Stimulated activated CD8-positive, alpha-beta memory T cell treated with anti-CD3 and anti-CD28 coated beads, Interleukin-2, amount 100 ng/mL, for 1 hour (primary cell): ENCODE measurements at places on chromosomes 2 and 18.

GRCh38 chr18:24500217-24500616, 39.8 kb downstream of the HRH4 start:
- no peak for DNase-seq

DNA sequence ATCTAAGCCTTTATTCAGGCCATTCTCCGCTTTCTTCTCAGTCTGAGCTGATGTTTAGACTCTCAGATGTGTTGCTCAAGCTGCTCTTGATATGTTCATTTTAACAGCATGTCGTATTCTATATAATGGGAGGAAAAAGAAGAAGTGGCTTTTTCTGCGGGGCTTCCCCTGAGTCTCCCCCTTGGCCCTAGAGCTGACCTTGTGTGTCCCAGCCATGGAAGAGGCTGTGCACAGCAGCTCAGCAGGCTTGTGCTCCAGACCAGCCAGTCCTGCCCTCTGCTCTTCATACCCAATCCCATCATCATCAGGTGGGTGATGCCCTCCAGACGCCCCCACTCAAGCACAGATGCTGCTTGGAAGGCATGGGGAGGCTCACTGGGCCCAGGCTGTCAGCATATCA, 155.1 kb upstream of the CELF4 start:
- no peak for DNase-seq

DNA sequence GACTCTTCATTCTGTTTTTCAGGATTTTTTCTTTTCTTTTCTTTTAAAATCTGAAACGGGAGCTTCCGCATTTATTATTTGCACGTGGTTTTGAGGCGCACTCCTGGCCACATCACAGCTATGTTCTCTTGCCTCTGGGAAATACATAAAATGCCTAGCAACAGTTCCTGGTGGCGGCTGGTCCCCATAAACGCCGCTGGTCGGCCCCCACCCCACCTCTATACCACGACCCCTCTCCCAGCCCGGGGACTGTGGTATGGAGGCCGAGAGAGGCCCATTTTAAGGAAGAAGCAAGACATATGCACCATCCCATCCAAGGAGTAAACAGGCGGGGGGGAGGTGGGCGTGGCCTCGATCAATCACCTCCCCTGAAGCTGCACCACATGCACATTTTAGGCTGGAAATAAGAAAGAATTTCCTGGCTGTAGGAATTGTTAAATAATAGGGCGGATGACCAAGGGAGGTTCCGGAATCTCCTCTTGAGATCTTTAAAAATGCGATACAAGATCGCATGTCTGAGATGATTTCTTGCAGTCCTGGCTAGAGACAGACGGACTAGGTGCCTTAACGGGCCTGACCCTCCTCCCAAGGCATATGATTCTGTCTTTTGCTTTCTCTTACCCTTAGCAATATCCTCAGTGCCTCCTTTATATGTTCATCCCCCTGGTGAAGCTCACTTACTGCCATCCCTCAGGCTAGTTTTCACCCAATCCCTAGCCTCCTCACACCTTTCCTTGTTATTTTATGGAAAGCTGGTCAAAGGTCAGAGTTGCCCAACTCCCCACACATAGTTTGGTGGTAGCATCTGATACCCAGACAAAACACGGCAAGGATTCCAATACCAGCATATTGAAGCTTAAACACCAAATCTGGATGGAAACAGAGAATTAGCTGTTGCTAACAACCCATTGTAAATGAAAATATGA, 82.4 kb downstream of the BCL2 start:
- no peak for DNase-seq

DNA sequence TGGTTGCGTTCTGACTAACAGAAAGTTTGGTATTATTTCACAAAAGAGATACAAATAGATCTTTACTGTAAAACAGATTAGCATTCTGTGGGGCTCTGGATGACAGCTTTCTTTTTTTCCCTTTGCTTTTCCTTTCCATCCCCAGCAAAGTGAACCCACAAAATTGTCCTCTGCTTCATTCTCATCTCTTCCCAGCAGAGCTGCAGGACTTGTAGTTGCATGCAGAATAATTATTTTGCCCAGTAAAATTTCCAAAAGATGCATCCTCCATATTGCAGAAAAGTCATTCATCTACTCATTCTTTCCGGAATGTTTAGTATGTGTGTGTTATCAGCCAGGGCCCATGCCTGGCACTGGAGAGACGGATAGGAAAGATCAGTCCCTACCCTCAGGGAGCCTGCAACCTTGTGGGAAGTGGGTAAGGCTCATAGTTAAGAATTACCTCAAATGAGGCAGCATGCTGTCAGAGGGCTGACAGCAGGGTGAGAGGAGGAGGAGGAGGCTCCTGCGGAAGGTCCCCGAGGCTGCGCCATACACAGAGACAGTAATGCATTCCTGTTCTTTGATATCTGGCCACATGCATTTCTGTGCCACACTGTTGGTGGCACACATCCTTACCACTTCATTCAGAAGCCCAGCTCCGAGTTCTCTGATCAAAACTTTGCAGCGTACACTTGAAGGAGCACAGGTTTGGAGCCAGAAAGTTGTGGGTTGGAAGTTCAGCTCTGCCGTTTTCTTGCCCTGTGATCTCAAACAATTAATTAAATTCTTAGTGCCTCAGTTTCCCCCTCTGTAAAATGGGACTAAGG, 225.4 kb downstream of the MYCN start:
- DNase-seq: no peak

DNA sequence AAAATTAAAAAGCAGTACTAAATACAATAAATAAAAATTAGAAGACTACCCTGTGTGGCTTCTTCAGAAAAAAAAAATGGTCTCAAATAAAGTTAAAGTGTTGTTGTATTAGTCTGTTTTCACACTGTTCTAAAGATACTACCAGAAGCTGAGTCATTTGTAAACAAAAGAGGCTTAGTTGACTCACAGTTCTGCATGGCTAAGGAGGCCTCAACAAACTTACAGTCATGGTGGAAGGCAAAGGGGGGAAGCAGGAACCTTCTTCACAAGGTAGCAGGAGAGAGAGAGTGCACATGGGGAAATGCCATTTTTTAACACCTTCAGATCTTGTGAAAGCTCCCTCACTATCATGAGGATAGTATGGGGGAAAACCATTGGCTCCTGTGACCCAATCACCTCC, 612.8 kb downstream of the RNF144A start:
- no peak for DNase-seq

GRCh38 chr2:1619556-1619955, 124.8 kb downstream of the PXDN start:
- no peak for DNase-seq

DNA sequence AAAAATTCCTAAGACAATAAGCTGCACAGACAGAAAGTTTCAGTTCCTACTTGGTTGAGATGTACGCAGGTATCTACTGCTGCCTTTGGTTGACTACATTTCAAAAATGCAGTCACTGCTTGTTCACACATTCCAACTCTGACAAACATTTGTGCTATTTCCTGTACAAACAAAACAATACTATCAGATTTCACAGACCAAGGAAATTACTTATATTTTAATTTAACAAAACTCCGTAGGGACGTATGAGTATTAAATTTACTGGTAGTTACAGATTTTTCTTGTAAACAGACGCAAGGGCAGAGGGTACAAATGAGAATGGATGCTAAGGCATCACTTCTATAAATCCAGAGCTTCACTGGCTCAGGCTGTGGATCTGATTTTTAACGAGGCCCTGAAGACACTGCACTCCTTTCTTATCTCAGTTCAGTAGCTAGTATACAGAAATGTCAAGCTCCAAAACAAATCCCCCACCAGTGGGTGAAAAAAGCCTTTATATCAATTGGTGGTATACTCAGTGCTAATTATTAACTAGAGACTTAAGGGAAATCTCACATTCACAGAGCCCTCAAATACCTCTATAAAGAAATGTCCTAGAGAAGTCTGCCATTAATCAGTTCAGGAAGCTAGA, 31.7 kb upstream of the TTC32 start:
- DNase-seq: no peak

DNA sequence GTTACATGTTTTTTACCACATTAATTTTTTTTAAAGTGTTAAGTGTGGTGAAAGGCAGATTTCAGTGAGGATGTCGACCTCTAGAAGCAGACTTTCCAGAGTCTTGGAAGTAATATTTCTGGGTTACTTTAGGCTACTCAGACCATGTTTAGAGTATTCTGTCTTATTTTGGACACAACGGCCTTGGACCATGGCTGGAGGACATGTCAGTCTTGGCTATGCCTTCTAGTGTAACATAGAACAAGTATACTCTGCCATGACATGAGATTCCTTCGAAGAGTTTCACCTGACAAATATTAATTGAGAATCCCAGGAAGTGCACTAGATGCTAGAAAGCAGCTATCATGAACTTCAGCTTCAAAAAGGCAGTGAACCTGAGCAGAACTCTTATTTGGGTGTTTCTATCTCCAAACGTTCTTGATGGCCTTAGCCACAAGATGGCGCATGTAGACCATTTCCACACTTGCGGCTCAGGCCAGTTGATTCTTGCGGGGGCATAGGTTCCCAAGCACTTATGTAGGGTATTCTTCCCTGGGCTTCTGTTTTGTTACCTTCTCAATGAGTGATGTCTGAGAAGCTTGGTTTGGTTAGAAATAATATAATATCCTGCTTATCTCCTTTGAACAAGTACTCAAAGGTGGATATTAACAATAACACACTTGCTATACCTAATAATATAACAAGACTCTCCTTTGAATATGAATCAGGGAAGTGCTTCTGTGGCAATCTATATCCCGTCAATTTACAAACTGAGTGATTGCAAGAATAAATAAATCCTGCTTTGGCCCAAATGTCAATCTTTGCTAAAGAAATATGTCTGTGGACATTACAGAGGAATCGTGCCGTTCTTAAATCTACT, 62.0 kb downstream of the CACNB4 start:
- no peak for DNase-seq

GRCh38 chr2:237978058-237978712, 11.4 kb downstream of the UBE2F start:
- DNase-seq: no peak

DNA sequence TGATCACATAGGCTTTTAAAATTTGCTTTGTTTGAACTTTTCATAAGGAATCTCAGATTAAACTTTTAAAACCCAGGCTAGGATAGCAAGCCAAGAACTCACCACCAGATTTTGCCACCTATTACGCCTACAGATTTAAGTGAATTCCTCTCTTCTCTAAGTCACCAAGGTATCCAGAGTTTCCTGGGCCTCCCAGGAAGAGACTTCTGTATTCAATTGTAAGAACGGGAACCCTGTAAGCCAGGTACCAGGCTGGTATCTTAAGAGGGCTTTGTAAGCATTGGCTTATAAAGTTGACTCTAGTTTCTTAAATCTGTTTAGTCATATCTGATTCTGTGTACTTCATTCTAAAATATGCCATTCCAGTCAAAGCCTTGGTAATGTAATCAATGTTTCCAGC, 285.1 kb downstream of the MBD5 start:
- no peak for DNase-seq

DNA sequence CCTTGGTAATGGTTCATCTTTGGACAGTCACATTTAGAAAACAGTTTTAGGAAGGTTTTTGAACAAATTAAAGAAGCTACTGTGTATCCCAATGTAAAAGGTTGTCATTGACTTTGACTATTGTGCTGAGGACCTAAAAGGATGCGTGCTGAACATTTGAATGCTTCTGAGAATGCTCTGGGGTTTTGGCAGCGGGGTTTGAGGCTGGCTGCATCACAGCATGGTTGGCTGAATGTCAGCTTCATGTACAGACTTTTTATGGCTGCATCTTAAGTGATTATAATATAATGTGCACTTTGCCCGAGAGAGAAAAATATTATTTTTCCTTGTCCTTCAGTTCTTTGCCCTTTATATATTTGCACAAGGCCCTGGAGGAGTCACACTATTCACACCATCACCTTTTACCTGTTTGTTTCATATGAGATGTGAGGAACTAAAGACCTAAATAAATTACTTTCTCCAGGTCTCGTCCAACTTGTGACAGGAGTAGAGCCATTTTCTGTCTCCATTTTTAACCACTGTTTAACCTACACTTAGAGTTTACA, 125.9 kb downstream of the CCDC85A start:
- DNase-seq: no peak

DNA sequence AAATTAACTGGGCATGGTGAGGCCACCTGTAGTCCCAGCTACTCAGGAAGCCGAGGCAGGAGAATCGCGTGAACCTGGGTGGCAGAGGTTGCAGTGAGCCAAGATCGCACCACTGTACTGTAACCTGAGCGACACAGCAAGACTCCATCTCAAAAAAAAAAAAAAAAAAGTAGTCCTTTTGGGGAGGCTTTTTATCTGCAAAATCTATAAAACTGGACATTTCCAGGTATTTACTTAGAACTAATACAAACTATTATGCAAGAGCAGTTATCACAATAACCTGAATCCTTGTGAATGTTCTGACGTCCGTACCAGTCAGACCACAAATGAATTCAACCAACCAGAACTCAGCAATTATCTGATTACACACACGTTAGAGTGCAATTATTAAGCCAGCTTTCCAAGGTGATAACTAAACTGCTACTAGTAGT, 8.8 kb upstream of the RAPH1 start:
- no peak for DNase-seq

- DNase-seq: no peak
These were observed 1010.7 kb downstream of the TDRD15 start for GRCh38 chr2:22134421-22134820.

DNA sequence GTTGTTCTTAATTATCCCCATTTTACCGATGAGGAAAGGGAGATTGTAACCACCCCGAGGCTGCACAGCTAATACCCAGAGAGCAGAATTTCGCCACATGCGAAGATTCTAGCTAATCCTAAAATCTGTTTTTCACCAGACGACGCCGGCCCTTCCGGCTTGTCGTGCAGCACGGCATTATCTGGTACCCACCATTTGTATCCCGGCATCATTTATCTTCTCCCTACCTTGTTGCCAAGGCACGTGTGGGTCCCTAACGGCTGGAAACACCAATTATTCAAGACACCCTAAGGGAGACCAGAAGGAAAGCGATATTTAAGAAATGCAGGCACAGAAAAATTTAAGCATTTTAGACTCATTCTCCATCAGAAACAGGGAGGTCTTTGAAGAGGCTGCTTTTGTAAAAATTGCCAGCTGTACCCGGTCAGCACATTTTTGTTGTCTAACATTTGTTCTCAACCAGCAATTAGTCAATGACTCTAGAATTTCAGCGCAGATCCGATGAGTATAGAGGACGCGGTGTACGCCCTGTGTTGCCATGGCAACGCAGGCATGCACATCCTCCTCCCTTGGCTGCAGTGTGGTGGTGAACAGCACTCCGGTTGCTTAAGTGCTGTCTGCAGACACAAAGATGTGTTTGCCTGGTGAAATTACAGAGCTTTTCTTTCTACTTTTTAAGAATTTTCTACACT, 111.6 kb downstream of the AGAP1 start:
- DNase-seq: no peak

DNA sequence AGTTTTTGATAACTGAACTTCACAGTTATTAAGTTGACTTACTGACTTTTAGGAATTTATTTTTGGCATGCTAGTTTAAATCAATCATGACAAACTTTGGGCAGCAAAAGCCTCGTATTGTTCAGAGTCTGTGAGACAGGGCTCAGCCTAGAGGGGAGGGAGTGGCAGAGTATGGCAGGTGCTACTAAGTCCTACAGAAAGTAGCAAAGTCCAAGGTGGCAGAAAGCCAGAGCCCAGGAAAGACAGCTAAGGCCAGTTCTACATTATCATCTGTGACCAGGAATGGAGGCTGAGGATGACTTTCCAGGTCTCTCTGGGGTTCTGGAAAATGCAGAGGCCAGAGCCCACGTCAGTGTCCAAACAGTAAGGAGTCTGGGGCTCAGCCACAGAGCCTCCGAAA, 34.2 kb downstream of the CHST10 start:
- DNase-seq: no peak

GRCh38 chr2:43425659-43426058, 170.2 kb downstream of the THADA start:
- no peak for DNase-seq
